ENCODE measurements at places on chromosomes 7 and 10.

GRCh38 chr7:72025381-72025960 is 386.7 kb downstream of the CALN1 start:
- no peak for DNase-seq

- DNase-seq = no peak
These were observed 131.4 kb upstream of the ODAD2 start for GRCh38 chr10:28130267-28130666.

GRCh38 chr7:88771417-88771816 is 11.9 kb downstream of the ZNF804B start:
- DNase-seq = no peak

GRCh38 chr10:89343089-89343767 is 15.4 kb downstream of the IFIT3 start:
- DNase-seq = no peak

- DNase-seq = peak; percentile 56
These were observed 471.7 kb downstream of the GRM8 start for GRCh38 chr7:126780993-126781392.

GRCh38 chr7:27215356-27215755 is 15.5 kb upstream of the HOXA13 start:
- DNase-seq = no peak

DNA sequence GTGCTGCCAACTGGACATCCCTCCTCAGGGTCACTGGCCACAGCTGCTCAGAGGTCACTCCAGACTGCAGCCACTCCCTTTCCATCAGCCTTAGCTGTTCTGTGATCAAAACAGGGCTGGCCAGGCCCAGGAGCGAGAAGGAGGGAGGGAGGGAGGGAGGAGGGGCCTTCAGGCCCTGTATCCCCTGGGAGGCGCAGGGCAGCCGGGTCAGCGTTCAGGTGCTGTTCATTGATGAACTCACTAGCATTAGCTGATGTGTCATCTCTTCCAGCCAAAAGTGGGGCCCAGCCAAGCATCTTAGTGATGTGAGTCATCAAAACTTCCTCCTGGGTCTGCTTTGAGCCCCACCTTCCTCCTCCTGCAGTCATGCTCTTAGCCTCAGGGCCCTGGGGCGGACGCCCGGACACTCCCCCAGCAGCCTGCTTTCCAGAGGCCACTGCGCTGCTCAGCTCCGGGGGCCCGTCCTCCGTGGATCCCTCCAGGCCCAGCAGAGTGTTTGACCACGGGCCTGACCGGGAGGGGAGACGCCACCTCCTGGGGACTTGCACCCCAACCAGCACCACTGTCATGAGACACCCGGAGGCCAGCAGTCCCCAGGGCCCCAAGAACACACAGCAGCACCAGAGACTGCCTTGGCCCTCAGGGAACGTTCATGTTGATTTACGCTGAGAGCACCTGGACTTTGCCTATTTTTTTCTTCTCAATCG is 149.2 kb downstream of the PRKAG2 start:
- DNase-seq = no peak

- no peak for DNase-seq
These were observed 65.9 kb downstream of the CLIP2 start for GRCh38 chr7:74355091-74355490.

GRCh38 chr10:132879408-132880127 is 62.8 kb downstream of the CFAP46 start:
- DNase-seq = no peak

DNA sequence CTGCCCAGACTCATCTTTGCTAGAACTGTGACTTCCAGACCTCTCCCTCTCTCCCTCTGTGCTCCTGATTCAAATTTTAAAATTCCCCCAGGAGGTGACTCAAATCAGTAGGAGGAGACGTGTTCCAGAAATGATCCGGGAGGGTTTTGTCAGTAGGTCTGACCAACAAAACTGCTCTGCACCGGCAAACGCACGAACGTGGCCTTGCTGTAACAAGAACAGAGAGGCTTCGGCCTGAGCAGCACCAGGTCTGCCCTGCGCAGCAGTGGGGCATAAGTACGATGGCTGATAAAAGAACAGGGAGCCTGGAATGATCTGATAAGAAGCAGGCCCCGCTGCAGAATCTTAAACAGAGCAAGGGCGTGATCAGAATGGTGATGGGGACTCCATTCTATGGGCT is 152.7 kb upstream of the AUTS2 start:
- DNase-seq = no peak

DNA sequence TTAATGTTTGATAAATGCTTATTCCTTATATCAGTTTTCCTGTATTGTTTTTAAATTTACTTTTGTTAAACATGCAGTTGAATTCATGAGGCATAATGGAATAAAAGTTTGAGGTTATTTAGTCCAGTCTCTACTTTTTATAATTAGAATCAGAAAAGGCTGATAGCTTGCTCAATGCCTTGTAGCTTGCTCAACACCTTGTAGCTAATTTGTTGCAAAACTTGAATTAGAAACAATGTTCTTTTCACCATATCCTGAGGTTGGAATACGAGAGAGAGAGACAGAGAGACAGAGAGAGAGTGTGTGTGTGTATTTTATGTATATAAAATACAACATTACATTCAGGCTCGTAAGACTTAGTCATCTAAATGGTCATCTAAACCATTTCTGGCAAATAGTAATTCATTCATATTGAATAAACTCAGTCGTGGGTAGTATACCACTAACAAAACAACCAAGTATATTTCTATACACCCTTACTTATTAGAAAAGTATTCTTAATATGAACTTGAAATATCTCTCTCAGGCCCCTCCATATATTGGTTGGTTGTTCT is 243.5 kb downstream of the ADK start:
- no peak for DNase-seq

- no peak for DNase-seq
These were observed 4.8 kb downstream of the ADCK2 start for GRCh38 chr7:140677496-140677895.

- DNase-seq = no peak
These were observed 188.2 kb downstream of the SKIDA1 start for GRCh38 chr10:21337171-21337792.

DNA sequence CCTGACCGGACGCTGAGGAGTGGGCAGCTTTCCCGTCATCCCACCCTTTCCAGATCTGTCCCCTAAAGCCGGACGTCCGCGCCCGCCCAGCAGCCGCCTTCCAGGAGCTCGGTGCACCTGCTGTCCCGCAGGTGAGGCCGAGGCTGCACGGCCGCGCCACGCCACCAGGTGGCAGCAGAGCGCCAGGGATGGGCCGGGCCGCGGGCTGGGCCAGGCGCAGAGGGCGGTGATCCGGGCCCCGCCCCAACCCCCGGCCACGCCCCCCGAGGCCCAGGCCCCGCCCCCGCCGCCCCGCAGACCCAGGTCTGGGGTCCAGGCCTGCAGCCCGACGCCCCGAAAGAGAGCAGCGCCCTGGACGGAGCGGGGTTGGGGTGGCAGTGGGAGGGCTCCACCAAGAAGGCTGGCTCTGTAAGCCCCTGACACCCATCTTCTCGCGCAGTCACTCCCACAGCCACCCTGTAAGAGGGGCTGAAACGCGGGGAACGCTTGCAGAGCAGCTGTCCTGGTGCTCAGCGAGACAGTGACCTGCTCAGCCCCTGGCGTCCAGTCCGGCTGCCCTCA is 32.2 kb downstream of the FOXL3 start:
- peak; percentile 18 for DNase-seq

- DNase-seq = no peak
These were observed 96.4 kb upstream of the MDFIC start for GRCh38 chr7:114825423-114825951.

- DNase-seq = no peak
These were observed 33.5 kb upstream of the LEP start for GRCh38 chr7:128207609-128208008.

DNA sequence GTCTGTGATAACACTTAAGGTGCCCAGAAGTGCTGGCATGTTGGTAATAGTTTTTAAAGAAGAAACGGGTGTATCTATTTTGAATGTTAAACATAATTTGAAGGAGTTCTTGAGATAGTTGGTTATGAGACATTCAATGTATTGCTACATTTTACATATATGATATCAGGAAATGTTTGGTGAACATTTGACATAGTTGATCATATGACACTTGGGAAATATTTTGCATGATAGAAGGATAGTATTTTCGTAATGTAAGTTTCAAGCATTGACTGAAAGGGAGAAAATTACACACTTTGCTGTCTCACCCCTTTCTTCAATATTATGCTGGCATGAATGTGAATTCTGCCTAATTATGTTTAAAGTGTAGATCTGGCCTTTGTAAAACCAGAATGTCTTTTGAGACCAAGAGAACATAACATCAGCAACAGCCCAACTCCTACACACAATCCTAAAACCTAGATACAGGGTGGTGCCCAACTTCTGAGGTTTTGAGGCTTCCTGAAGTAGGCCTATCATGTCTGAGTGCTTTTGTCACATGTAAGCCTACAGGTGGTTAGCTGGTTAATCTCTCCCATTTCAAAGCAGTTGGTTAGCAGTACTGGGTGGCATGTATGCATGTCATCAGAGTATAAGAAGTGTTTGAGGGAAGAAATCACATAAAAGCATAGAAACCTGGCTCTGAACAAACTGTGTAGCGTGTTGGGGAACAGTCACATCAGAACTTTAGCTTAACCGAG is 2.1 kb downstream of the ADD3 start:
- peak; percentile 81 for DNase-seq

GRCh38 chr10:93346108-93346507 is 136.0 kb downstream of the MYOF start:
- no peak for DNase-seq

- no peak for DNase-seq
These were observed 38.5 kb downstream of the GRID1 start for GRCh38 chr10:86327954-86328725.

DNA sequence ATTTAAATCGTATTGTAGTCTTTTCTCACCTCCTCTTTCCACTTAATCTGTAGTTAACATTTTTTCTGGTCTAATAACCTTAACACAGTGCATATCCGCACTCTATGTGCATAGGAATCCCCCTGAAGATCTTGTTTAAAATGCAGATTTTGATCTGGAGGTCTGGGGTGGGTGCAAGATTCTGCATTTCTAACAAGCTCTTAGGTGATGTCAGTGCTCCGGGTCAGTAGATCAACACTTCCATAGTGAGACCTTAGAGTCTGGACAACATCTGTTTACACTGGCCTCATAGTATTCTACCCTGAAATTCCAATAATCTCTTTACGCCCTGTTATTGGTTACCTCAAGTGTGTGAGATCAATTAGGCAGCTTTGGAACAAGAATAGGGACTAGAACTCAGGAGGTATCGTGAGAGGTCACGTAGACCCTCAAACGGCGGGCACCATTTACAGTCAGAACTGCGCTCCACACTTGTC is 434 bp upstream of the PLEKHA8 start:
- no peak for DNase-seq

- DNase-seq = no peak
These were observed 61.8 kb upstream of the SP4 start for GRCh38 chr7:21365866-21366624.

DNA sequence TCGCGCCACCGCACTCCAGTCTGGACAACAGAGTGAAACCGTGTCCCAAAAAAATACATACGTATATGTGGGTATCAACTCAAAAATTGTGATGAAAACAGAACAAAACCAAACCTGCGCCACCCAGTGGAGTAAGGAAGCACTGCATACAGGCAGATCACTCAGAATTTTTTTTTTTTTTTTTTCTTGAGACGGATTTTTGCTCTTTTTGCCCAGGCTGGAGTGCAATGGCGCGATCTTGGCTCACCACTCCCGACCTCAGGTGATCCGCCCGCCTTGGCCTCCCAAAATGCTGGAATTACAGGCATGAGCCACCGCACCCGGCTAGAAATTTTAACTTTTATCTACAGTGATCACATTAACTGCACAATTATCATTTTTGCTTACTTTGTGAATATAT is 9.1 kb upstream of the TMEM236 start:
- DNase-seq = peak; percentile 67

Measured in MM.1S (cell line).